Activated CD8-positive, alpha-beta T cell treated with anti-CD3 and anti-CD28 coated beads for 36 hours (primary cell): ENCODE measurements at places on chromosomes 1 and 21.

DNA sequence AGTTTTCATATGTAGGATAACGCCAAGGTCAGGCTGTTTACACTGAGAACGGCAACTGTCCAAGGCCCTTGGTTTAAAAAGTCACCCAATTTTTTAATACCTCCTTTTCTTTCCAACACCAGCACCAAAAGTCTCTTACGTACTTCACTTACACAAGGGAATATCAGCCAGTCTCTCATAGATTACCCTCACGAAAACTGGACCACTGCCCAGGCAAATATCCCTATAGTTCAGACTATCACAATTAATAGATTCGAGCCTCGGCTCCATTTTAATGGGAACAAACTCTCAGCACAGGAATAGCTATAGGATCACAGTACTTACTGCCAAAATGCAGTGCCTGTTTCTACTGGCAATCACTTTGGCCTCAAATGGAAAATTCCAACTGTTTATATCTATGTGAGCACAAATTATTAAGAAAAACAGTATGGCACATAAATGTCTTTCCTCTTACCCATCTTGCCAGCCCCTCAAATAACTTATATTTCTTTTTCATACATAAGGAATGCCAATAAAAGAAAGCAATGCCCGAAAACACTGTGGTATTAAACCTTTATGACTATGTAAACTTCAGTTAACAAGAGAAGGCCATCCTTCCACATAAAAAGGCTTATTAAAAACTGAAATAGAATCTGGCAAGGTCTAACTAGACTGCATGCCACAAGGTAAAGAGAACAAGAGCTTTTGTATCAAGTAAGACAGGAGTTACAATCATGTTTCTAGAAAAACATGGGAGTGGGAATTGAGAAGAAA, 97.8 kb downstream of the SLC45A1 start:
- peaks cover 32% of the 10 kb centered on the region for H3K4me1 ChIP-seq
- no peak overlapping the region for H3K27ac ChIP-seq
- no peak for DNase-seq
- peaks cover 32% of the 10 kb centered on the region for H3K36me3 ChIP-seq
- H3K27me3 ChIP-seq = no peaks in the 10 kb centered on the region

- H3K4me3 ChIP-seq = peak overlapping the region; percentile 20
- H3K27ac ChIP-seq = peak overlapping the region; percentile 99
- peaks cover 97% of the 10 kb centered on the region for H3K4me1 ChIP-seq
- no peak for DNase-seq
- H3K36me3 ChIP-seq = peaks cover 23% of the 10 kb centered on the region
These were observed 27.2 kb upstream of the LRRC8C start for GRCh38 chr1:89605692-89606091.

DNA sequence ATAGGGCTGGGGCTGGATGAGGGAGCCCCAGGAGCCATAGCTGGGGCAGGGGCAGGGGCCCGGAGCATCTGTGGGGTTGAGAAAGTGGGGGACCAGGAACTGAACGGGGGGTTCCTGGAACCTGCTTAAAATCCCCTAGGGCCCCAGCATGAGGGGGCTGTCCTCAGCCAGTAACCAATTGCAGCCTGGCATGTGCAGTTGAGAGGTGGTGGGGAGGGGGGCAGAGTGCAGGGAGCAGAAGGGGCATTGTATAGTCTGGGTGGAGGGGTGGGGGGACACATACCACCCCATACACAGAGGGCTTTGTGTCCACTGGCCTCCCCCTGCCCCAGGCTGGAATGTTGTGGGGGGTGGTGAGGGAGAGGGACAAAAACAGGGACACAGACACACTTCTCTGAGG, at the start of gene MPZ:
TSS of gene MPZ (minus strand) at position 101 of the 400 bp plus-strand sequence. CDS start at position 38, 63 bp downstream.
- H3K36me3 ChIP-seq = no peaks in the 10 kb centered on the region
- no peaks in the 10 kb centered on the region for H3K27me3 ChIP-seq
- no peak within 1 kb of the TSS for H3K4me3 ChIP-seq
- DNase-seq = no peak
- H3K27ac ChIP-seq = no peak within 1 kb of the TSS
- peaks cover 18% of the 10 kb centered on the region for H3K4me1 ChIP-seq

GRCh38 chr21:36966066-36966820, at the start of gene HLCS:
Gene HLCS, minus strand, starts transcription at chr21:36966669. Its CDS starts 31 bp downstream, at chr21:36966638.
- H3K36me3 ChIP-seq = peaks cover 2% of the 10 kb centered on the region
- H3K27me3 ChIP-seq = no peaks in the 10 kb centered on the region
- peak within 1 kb of the TSS; percentile 88 for H3K4me3 ChIP-seq
- DNase-seq = peak; percentile 78
- H3K4me1 ChIP-seq = peaks cover 22% of the 10 kb centered on the region

- H3K27me3 ChIP-seq = no peaks in the 10 kb centered on the region
- no peaks in the 10 kb centered on the region for H3K36me3 ChIP-seq
- peaks cover 4% of the 10 kb centered on the region for H3K4me1 ChIP-seq
- H3K4me3 ChIP-seq = no peak overlapping the region
- no peak overlapping the region for H3K27ac ChIP-seq
These were observed 86.1 kb downstream of the DUSP10 start for GRCh38 chr1:221655766-221656305.
